ENCODE measurements at places on chromosomes 3 and 15. TPM values are rescaled to one million over a fixed set of nuclear protein-coding genes. Genes with fewer than 3 reads are reported as not detected.

Gene PRR20G
- total RNA-seq, result not detected

GRCh38 chr3:171831936-171832335, 11.2 kb upstream of the TMEM212 start:
- no peak overlapping the region for H3K4me3 ChIP-seq
- no peaks in the 10 kb centered on the region for H3K36me3 ChIP-seq
- no peak for DNase-seq
- H3K27me3 ChIP-seq, result peaks cover 36% of the 10 kb centered on the region

Gene MUC13
- not detected for total RNA-seq

Gene MKRN2OS
- total RNA-seq, result not detected

Gene TRIM42
- total RNA-seq, result not detected
